ENCODE measurements at places on chromosomes 3 and 15.

- no peak for DNase-seq
These were observed 140.5 kb upstream of the CADPS start for GRCh38 chr3:63015614-63016309.

DNA sequence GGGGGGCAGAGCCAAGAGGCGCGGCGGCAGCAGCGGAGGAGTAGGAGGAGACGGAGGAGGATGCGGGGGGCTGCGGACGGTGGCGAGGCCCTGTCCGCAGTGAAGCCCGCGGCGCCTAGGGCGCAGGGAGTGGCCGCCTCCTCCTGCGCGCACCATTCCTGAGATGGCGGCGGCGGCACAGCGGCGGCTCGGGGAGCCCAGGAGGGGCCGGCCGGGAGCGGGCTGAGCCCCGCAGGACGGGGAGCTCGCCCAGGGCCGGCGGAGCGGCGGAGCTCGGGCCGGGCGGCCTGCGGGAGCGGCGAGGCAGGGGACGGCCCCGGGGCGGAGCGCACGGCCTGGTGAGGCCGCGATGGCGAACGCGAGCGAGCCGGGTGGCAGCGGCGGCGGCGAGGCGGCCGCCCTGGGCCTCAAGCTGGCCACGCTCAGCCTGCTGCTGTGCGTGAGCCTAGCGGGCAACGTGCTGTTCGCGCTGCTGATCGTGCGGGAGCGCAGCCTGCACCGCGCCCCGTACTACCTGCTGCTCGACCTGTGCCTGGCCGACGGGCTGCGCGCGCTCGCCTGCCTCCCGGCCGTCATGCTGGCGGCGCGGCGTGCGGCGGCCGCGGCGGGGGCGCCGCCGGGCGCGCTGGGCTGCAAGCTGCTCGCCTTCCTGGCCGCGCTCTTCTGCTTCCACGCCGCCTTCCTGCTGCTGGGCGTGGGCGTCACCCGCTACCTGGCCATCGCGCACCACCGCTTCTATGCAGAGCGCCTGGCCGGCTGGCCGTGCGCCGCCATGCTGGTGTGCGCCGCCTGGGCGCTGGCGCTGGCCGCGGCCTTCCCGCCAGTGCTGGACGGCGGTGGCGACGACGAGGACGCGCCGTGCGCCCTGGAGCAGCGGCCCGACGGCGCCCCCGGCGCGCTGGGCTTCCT lies at the start of gene GPR27:
TSS of gene GPR27 (plus strand) at position 155 of the 909 bp plus-strand sequence. CDS start at position 350, 195 bp downstream.
- peak; percentile 68 for DNase-seq

DNA sequence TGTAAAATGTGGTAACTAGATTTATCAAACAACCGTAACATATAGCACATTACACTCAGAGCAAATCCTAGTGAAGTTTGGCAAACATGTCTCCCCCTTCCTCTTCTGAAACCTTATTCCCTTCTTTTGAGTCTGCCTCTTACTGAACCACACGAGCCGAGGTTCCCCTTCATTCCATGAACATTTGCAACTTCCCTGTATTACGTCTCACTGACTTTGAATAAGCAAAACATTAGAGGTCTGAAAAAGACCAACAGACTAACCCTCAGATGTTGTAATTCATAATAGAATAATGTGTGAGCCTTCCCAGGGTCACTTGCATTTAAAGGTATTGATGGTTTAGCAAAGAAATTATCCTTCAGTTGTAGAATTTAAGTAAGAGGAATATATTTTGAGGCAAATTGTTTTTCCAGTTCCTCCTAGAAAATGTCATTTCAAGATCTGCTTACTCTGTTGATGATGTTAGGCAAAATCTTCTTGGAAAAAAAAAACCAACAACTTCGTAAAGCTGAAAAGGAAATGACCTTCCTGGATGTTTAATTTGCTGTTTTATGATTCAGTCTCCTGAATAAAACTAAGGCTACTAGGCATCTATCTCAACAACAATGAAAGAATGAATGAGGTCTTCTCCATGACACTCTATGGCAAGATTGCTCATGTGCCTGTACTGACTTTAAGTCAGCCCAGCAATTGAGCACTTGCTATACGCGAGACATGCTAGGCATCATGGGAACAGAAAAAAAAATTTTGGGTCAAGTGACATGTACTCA lies 296.9 kb upstream of the NECTIN3 start:
- no peak for DNase-seq

GRCh38 chr3:58657036-58657520 lies 9.5 kb downstream of the FAM3D start:
- no peak for DNase-seq

- DNase-seq = no peak
These were observed 333.4 kb downstream of the NAALADL2 start for GRCh38 chr3:175192536-175192935.

GRCh38 chr3:18087988-18088387 lies 337.2 kb downstream of the SATB1 start:
- DNase-seq = no peak

DNA sequence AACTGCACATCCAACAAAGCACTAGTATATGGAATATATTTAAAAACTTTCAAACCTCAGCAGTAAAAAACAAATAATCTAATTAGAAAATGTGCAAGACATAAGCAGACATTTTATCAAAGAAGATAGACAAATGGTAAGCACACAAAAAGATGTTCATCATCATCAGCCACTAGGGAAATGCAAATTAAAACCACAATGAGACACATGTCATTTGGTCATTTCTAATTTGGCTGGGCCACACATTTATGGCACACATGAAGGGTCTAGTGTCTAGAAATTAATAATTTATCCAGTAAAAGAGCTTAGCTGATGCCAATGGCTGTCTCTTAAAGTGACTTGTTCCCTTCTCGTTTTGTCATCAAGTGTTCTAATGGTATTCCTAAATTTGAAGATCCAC lies 45.8 kb downstream of the ARHGAP31 start:
- DNase-seq = no peak

DNA sequence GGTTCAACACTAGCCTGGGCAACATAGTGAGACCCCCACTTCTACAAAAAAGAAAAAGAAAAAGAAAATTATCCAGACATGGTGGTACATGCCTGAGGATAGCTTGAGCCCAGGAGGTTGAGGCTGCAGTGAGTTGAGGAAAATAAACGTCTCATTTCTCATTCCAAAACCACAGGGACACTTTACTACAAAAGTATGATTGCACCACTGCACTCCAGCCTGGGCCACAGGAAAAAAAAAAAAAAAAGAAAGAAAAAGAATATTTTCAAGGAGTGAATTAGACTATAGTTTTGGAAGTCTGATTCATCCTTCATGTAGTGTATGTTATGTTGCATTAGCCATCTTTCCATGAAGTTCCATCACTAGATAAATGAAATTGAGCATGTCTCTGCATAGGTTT lies 149.5 kb upstream of the THBS1 start:
- no peak for DNase-seq

DNA sequence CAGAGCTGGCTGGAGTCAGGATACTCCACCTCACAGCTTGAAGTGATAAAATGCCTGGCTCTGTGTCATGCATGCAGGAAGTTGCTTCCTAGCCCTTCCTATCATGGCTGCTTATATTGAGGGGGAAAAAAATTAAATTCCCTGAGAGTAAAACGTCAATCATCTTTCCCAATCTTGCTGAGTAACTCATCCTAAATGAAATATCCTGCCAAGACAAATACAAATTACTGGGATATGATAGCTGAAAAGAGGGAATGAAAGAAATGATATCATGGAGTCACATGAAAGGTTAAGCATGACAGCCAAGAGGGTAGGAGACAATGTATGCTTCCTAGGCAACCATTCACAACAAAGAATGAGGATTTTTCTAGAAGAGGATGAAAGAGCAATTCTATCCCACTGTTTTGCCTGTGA lies 110.6 kb downstream of the ABI3BP start:
- DNase-seq = no peak

DNA sequence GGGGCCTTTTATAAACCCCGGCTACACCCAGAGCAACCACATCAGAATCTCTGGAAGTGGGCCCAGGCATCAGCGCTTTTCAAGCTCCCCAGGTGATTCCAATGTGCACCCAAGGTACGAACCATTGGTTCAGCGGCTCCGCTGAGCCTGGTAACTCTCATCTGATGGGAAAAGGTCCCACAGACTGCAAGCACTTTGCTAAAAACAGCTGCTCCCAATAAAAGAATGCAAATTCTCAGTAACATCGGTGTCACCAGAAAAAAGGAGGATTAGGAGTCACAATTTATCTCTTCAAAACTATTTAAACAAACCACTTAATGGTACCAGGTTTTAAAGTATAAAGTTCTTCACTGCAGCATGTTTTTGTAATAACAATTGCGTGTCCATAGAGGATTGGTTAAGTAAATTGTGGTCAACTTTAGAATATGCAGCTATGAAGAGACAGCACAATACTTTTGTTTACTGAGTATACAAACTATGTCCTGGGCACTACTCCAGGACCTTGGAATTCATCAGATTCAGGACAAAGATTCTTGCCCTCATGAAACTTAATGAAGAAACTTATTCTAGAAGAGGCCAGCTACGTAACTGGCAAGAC lies 660.7 kb upstream of the ADAMTS9 start:
- DNase-seq = no peak

DNA sequence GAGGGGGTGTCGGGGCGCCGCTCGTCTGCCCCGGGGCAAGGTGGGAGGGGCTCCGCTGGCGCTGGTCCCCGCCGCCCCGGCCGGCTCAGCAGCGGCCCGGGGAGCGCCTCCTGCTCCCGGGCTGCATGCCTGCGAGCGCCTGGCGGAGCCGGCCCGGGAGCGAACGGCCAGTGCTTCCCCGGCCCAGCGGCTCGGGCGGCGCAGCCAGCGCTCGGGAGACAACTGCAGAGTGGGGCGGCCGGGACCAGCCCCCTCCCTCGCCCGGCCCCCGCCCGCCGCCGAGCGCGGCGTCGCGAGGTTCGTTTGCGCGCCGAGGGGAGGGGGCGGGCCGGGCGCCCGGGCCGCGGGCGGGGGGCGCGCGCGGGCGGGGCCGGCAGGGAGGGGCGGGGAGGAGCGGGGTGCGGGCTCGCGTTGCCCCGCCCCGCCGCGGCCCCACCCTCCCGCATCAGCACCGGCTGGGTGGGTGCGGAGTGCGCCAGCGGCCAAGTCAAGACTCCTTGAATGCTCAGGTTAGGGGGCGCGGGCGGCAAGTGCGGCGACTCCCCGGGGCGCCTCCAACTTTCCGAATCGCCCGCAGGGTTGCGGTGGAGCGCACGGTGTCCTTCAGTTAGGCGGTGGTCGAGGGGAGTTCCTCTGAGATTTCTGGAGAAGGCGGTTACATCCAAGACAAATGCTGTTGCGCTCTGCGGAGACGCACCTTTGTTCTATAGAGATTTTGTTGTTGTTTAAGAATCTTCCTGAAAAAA lies at the start of gene RGMA:
TSS of gene RGMA (minus strand) at position 231 of the 746 bp plus-strand sequence. CDS start 279 bp downstream, outside the sequence.
- DNase-seq = peak; percentile 39

- no peak for DNase-seq
These were observed 61.4 kb downstream of the ADAMTS7 start for GRCh38 chr15:78749831-78750230.

- DNase-seq = no peak
These were observed 5.9 kb downstream of the TAGLN3 start for GRCh38 chr3:112004669-112005068.

DNA sequence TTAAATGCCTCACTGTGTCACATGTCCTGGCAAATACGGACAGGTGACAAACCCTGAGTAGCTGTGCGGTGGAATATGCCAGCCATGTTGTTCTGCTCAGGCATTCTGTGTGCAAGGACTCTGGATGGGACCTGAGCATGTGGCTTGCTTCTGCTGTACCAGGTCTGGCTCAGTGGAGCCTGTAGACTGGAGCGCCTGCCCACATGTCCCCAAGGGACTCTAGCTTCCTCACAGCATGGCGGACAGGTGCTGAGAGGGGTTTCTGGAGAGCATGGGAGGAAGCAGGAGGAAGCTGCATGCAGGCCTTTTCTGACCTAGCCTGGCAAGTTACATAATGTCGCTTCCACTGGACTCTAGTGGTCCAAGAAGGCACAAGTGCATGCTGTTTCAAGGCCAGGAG lies 96.3 kb downstream of the PLXNA1 start:
- DNase-seq = no peak

GRCh38 chr3:135013206-135013605 lies 218.1 kb downstream of the EPHB1 start:
- DNase-seq = no peak

DNA sequence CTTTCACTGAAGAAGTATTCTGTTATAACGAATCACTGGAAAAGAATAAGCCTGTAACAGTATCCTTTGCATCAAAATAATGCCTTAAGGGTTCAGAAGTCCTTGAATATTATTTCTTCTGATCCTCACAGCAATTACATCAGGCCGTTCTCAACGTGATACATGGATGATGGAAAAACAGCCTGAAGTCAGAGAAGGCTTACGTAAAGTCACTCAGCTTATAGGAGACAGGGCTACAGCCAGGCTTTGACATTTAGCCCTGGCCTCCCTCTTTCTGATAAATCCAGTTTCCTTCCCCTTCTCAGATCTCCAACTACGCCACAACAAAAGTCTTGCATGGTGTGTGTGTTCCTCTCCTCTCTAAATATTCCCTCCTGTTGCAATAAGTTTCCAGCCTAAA lies 131.9 kb downstream of the ANO10 start:
- DNase-seq = no peak

DNA sequence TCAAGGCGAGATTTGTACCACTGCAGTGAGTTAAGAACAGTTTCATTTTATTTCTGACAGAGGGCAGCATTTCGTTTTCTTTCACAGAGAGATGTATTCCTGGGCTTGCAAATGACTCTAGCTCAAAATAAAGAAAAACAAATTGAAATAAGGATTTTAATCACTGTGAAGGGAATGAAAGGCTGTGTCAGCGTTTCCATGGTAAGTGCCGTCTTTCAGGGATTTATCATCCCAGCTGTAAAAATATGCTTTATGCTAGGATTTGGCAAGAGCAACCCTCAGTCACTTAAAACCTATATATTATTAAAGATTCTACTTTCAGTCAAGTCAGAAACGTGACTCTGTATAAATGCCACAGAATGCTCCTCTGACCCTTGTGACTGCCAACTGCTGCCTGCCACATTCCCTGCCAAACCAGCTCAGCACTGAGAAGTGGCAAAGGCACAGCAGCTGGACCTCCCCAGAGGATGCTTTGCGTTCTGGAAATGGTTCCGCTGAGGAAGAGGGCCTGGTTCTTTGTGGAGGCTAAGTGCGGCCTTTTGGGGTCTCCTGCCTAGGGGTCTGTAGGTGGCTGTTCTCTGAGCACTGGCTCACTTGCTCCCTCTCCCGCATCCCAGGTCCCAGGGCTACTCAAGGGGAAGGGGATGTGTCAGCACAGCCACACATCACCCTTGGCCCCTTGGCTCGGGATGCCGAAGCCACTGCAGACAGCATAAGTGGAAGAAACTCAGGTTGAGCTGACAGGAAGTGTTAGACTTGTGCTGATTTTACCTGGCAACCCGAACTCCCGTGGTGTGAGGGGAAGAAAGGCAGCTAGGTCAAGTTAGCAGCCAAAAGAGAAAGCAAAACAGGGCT lies 56.6 kb upstream of the POMGNT2 start:
- peak; percentile 56 for DNase-seq

GRCh38 chr3:66655671-66656070 lies 154.8 kb upstream of the LRIG1 start:
- DNase-seq = no peak

- DNase-seq = no peak
These were observed 1458.4 kb upstream of the CADM2 start for GRCh38 chr3:83500422-83500821.

GRCh38 chr15:95605098-95605497 lies 725.4 kb upstream of the NR2F2 start:
- no peak for DNase-seq

Data from activated T-cell treated with anti-CD3 and anti-CD28 coated beads, Interleukin-2, amount 50 U/mL, for 24 hours (primary cell).